ENCODE measurements at places on chromosomes 6 and 20.

GRCh38 chr6:105487040-105487790 is 84.3 kb upstream of the PREP start:
- DNase-seq, result no peak

DNA sequence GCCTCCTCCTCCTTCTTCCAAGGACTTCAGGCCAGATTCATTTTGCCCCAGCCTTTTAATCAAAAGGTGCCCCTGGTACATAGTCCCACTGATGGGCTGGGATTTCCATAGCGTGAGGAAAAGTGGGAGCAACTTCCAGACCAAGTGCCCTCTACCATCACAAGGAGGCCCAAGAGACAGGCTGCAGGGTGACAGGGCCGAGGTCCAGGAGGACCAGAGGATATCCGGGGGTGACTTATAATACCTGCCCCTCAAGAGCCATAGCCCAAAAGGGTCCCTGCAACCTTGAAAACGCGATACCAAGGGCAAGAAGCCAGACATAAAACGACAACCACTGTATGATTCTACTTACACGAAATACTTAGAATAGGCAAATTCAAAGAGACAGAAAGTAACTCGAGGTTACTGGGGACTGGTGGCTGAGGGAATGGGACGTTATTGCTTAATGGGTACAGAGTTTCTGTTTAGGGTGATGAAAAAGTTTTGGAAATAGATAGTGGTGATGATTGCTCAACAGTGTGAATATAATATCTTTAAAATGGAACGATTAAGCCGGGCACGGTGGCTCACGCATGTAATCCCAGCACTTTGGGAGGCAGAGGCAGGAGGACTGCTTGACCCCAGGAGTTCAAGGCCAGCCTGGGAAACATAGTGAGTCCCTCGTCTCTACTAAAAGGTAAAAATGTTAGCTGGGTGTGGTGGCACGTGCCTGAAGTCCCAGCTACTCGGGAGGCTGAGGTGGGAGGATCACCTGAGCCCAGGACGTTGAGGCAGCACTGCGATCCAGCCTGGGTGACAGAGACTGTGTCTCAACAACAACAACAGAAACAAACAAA is 71.9 kb downstream of the NOL4L start:
- DNase-seq, result no peak

GRCh38 chr6:43706788-43707187 is 19.2 kb upstream of the MRPS18A start:
- no peak for DNase-seq

DNA sequence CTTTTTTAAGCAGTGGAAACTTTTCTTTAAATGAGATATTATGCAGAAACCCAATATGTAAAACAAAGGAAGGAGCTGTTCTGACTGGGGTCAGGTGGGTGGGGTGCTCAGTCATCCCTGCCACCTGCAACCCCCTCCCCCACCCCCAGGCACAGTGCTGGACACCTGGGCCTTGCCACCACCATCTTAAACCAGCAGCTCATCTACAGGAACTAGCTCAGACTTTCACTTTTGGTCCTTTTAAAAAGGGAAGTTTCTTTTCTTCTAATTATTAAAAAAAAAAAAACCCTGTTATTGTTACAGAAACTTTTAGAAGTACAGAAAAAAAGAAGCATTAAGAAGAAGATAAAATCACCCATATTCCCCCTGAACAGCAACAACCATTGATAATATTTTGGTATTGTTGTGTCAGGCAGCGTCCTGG is 37.1 kb downstream of the PPP1R16B start:
- DNase-seq, result no peak

DNA sequence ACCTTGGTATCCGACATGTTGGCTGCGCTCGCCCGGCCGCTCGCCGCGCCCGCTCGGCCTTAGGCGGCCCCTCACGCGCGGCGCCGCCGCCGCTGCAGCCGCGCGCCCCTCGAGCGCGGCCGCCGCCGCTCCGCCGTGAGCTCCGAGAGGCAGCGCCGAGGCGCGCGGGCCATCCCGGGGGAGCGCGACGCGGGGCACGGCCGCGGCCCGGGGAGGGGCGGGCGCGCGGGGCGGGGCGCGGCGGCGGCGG is at the start of gene KIF13A:
KIF13A (minus strand) TSS at position 189 of the 250 bp plus-strand sequence; CDS start at position 17, 172 bp downstream.
- no peak for DNase-seq

GRCh38 chr20:8156235-8157079 is 24.4 kb downstream of the PLCB1 start:
- DNase-seq, result no peak

- DNase-seq, result no peak
These were observed 258.7 kb upstream of the EXOC2 start for GRCh38 chr6:951399-952181.

- peak; percentile 40 for DNase-seq
These were observed 672 bp downstream of the PREX1 start for GRCh38 chr20:48826883-48827771.

DNA sequence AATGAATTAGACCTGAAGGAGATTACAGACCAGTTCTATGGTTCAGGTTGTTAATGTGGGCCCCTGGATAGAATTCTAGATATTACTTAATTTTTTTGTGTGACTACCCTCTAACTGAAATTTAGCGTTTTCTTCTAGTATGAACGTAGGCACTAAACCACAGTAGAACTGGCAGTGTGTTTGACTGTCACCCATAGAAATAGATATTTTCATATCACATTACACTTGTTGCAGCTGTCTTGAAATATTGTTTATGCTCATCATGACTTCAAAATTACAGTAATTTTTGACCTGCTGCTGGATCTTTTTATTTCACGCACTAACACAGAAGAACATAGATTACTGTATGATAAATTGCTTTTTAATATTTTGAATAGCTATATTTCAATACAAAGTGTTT is 31.6 kb downstream of the E2F3 start:
- no peak for DNase-seq

GRCh38 chr6:14660806-14661579 is 543.4 kb downstream of the CD83 start:
- no peak for DNase-seq

- no peak for DNase-seq
These were observed 46.6 kb downstream of the DTD1 start for GRCh38 chr20:18634501-18634900.

DNA sequence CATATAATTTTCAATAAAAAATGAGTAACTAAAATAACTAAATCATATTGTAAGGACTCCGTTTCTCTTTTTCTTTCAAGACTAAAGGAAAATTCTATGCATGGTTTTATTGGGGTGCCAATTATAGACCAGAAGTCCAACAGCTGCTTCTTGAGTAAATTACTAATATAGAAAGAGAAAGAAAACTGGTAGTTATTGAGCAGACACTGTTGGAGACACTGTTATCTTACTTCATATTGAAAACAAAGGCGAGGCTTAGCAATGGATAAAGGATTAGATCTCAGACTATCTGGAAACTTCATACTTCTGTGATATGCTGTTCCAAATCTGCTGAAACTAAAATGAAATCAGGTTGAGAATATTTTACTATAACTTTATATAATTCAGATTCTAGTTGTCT is 169.6 kb upstream of the EYS start:
- no peak for DNase-seq

GRCh38 chr6:16540804-16541752 is 220.2 kb downstream of the ATXN1 start:
- no peak for DNase-seq

- DNase-seq, result no peak
These were observed 24.3 kb upstream of the CCN5 start for GRCh38 chr20:44690781-44691423.

GRCh38 chr6:146546443-146547043 is 2.9 kb downstream of the RAB32 start:
- DNase-seq, result no peak

- no peak for DNase-seq
These were observed 121.6 kb upstream of the PMEPA1 start for GRCh38 chr20:57831326-57831992.

DNA sequence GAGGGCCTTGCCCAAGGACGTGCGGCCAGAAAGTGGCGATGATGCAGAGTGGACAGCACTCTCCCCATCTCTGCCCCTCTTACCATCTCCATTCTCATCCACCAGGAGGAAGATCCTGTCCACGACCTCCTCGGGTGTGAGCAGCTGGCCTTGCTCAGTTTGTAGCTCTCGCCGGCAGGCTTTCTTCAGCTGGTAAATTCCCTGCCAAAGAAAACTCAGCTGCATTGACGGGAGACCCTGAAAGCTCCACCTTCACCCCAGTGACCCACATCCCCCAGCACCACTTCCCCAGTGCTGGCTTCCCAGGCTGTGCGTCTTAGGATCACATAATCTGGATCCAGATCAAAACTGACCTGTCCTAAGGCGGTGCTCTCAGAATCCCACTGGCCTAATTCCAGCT is 9.2 kb downstream of the GUCA1B start:
- no peak for DNase-seq

- no peak for DNase-seq
These were observed 60.1 kb downstream of the FBXO5 start for GRCh38 chr6:152922706-152923105.

DNA sequence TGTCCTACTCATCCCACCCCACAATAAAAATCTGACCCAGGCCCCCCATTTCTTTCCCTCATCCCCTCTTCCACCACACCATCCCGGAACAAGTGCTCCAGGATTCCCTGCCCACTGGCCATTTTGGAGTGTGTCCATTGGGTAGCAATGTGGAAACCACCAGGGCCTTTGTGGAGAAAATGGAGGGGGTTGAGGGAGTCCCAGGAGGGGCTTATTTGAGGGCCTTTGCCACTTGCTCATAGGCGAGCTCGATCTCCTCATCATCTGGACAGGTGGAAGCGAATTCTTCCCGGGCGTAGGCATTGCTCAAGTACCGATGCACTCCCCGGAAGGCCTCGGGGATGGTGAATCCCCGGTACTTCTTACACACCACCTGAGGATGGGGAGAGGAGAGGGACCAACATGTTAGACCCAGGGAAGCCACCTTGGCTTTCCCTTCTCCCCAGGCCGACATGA is 1.6 kb upstream of the DDAH2 start:
- no peak for DNase-seq

DNA sequence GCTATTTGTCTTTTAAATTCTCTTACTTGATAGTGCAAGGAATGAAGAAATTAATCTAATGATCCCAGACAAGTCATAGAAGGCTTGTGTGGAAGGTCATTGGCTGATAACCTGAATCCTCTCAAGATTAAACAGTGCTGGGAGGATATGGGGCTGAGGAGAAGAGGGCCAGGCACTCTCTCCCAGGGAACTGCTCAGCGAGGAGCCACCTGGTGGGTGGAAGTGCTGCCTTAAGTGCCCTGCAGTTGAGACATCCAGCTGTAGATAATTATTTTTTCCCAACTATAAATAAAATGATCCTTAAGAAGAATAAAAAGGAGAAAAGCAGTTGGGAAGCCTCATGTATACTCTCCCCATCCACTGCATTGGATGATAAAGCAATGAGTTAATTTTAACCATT is 47.9 kb downstream of the BTBD3 start:
- no peak for DNase-seq

DNA sequence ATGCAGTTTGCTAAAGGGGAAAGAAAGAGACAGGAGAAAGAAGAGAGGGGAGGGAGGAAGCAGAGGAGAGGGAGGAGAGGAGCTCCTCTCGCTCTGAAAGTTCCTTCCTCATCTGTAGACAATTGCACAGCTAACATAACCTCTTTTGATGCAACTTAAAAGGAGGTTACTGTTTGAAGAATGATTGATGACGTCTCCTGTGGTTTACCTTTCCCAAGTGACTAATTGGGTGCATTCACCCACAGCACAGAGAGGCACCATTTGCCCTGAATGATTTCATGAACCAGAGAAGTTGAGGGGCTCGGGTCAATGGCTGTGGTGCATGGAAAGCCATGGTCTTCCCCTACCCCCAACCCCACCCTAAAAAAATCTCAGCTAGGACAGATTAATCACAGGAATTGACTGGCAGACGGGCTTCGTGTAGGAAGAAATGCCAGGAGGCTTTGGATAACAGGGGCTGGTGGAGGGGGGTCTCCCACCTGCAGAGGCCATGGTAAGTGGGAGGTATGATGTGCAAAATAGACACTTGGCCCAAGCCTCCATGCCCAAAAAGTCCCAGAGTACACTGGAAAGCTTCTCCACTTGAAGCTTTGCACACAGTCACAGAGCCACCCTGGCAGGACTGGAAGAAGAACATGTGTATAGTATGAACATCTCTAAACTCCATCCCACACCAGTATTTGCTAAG is 213.7 kb downstream of the ANKRD60 start:
- DNase-seq, result no peak

- DNase-seq, result no peak
These were observed 489.5 kb downstream of the CDH26 start for GRCh38 chr20:60447703-60448102.

GRCh38 chr6:167872538-167873210 is 46.0 kb downstream of the AFDN start:
- no peak for DNase-seq

DNA sequence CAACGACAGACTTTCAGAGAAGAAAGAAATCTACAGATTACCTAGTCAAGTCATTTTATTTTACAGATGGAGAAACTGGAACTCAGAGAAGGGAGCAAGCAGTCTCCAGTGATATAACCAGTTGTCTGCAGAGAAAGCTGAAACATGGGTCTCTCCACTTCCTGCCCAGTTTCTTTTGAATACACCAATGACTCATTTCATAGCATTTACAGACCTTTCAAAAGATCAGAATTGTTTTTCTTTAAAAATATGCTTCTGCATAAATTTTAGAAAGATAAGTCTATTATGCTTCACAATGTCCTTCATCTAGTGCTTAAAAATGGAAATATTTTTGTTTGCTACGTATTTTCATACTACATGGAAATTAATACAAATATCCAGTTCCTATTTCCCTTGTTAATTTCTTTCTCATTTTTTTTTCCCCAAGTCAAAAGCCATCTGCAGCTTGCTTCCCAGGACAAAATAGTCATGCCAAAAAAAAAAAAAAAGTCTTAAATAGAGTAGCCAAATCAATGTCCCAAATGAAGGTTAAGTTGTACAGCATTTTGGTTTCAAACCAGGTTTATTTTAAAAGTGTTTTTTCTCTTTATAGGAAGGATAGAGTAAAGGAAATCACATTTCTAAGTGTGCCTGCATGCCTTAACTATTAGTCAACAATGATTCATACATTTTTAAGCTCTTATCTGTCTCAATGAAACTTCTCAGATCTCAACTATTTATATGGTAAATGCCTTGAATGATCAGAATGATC is 36.9 kb downstream of the ARHGAP18 start:
- DNase-seq, result no peak

- DNase-seq, result peak; percentile 59
These were observed 35.3 kb downstream of the EFCAB8 start for GRCh38 chr20:32894026-32894483.

DNA sequence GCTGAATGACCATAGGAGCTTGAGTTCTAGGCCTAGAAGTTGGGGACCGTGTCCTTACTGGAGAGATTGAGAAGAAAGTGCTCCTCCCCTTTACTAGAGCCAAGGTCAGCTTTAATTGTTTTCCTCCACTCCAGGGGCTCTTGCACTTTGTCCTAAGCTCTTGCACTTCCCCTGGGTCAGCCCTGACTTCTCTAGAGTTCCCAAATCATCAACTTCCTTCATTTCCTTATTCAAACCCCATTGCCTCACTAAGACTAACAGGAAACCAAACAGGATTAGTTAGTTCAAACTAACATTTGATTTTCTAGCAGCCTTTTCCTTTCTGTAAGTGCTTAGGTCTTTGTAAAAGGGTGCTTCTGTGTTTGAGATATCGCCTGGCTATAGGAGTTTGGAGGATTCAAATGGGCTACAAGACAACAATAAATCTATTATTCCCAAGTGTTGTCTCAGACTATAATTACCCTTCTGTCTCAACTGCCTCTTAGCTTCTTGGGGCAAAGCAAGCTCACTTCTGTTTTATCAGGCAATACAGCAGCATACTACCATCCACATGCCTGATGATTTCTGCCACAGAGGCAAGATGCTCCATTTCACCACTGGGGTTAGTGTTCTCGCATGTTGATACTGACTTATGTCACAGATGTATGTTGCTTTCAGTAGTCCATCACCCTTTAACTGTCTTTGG is 12.8 kb upstream of the DTNBP1 start:
- DNase-seq, result no peak

Data from HEK293T (cell line).